ENCODE measurements at places on chromosomes 3 and 15. TPM values are rescaled to one million over a fixed set of nuclear protein-coding genes. Genes with fewer than 3 reads are reported as not detected.

DNA sequence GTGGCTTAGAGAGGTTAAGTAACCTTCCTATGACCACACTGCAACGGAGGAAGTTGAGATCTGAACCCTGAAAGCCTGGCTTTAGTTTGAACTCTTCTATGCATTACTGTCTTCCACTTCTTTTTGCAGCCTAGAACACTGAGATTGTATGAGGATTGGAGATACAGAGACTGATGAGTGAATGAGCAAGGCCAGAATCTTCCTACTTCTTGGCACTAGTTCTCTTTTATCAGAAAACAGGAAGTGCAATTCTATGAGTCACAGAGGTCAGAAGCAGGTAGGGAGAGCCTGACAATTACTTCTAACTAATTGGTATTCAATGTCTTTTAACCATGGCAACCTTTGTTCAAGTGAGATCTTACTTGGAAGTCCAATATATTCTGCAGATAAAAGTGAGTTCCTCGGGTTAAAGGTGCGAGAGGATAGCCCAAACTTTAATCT, 219.0 kb downstream of the SHQ1 start:
- H3K4me1 ChIP-seq: peaks cover 64% of the 10 kb centered on the region
- H3K36me3 ChIP-seq: peaks cover 2% of the 10 kb centered on the region
- peaks cover 3% of the 10 kb centered on the region for H3K27me3 ChIP-seq

- peaks cover 51% of the 10 kb centered on the region for H3K36me3 ChIP-seq
- H3K4me1 ChIP-seq: peaks cover 40% of the 10 kb centered on the region
- no peak for DNase-seq
Observed at GRCh38 chr3:48180531-48181253, 7.5 kb downstream of the CDC25A start.

- H3K27me3 ChIP-seq: peaks cover 1% of the 10 kb centered on the region
- H3K27ac ChIP-seq: no peak overlapping the region
- H3K4me1 ChIP-seq: no peaks in the 10 kb centered on the region
- H3K36me3 ChIP-seq: no peaks in the 10 kb centered on the region
- DNase-seq: no peak
Observed at GRCh38 chr3:23068016-23068728, 135.0 kb upstream of the UBE2E2 start.

DNA sequence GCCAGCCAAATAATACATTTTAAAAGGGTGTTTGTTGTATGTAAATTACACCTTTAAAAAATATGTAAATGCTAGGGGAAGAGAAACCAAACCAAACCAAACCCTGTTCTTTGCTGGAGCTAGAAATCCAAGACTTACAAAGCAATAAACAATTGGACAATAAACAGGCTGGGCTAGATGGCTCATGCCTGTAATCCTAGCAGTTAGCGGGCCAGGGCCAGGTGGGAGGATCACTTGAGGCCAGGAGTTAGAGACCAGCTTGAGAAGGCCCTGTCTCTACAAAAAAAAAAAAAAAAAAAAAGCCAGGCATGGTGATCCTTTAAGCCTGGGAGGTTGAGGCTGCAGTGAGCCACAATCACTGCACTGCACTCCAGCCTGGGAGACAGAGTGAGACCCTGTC, 12.5 kb downstream of the STOML1 start:
- peaks cover 5% of the 10 kb centered on the region for H3K36me3 ChIP-seq
- H3K27ac ChIP-seq: no peak overlapping the region
- H3K4me1 ChIP-seq: peaks cover 57% of the 10 kb centered on the region
- no peak overlapping the region for H3K4me3 ChIP-seq
- no peak for DNase-seq

GRCh38 chr3:112730210-112730609, 89.3 kb upstream of the CCDC80 start:
- H3K27me3 ChIP-seq: peaks cover 10% of the 10 kb centered on the region
- H3K27ac ChIP-seq: no peak overlapping the region
- no peaks in the 10 kb centered on the region for H3K36me3 ChIP-seq
- no peak for DNase-seq
- no peak overlapping the region for H3K4me3 ChIP-seq

The MESP2 gene
- not detected for total RNA-seq

Data from activated T-helper 1 cell treated with anti-CD3 and anti-CD28 coated beads, Interleukin-12 subunit alpha, Interleukin-12 subunit beta, Interleukin-2, Interleukin-4 antibody, amounts not matched to agents 30 ng/mL and 10 ng/mL and 1 ng/mL, durations not matched to agents 14 hours and 24 hours and 36 hours (primary cell).